ENCODE measurements at places on chromosomes 3 and 15.

DNA sequence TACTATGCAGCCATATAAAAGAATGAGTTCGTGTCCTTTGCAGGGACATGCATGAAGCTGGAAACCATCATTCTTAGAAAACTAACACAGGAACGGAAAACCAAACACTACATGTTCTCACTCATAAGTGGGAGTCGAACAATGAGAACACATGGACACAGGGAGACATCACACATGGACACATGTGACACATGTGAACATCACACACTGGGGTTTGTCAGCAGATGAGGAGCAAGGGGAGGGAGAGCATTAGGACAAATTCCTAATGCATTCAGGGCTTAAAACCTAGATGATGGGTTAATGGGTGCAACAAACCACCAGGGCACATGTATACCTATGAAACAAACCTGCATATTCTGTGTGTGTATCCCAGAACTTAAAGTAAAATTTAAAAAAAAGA lies 408.0 kb downstream of the EPHB1 start:
- no peak for DNase-seq

- no peak for DNase-seq
Measured at GRCh38 chr15:75694241-75695182, 18.1 kb downstream of the CSPG4 start.

GRCh38 chr15:81929557-81929956 lies 116.3 kb downstream of the MEX3B start:
- DNase-seq, result no peak

- DNase-seq, result no peak
Measured at GRCh38 chr3:8743021-8743601, 9.5 kb downstream of the CAV3 start.

DNA sequence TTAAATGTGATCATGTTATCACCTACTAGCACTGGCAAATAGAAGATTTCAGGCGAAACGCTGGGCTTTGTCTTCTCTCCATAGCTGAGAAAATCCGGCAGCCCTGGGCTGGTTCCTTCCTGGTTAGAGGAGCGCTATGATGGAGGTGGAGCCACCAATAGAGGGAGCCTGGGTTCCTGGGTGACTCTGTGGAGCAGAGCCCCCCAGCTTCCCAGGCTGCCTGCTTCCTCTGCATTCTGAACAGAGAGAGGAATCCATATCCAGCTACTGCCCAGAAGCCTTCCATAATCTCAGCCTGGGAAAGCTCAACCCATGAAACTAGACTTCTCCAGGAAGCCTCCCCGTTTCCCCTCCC lies 32.6 kb upstream of the IQSEC1 start:
- DNase-seq, result no peak

GRCh38 chr3:193865896-193866480 lies 270.0 kb upstream of the HES1 start:
- no peak for DNase-seq
